ENCODE measurements at places on chromosomes 6 and 20.

DNA sequence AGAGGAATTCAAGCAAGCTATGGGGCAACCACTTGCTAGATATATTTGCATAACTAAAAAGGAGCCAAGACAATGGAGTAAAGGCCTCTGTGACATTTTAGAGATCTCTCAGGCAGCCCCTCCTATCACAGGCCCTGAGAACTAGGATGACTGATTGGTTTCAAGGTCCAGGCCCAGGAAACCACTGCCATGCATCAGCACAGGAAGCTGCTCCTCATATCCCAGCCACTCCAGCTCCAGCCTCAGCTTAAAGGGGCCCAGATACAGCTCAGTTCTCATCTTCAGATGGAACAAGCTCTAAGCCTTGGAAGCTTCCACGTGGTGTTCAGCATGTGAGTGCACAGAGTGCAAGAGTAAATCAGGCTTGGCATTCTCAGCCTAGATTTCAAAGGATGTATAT is 21.1 kb upstream of the THBS2 start:
- DNase-seq, result no peak

- no peak for DNase-seq
Measured at GRCh38 chr20:51696304-51697071, 71.7 kb downstream of the ATP9A start.

GRCh38 chr20:24744747-24745146 is 204.3 kb upstream of the CST7 start:
- no peak for DNase-seq

DNA sequence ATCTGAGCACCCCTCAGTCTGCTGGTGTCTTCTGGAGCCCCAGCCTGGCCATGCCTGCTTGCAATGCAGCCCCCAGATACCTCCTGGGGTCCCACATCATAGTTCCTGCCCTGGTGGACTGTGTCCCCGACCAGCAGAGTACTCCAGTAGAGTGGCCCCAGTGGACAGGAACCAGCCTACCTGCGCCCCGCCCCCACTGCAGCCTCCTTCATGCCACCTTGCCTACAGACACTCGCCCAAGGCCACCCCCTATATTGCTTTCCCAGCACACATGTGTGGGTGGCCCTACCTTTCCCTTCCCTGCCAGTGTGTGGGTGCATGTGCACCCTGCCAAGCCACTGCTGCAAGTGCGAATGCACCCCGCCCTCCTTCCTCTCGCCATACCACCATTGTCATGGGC is 204.0 kb downstream of the EDN1 start:
- no peak for DNase-seq

DNA sequence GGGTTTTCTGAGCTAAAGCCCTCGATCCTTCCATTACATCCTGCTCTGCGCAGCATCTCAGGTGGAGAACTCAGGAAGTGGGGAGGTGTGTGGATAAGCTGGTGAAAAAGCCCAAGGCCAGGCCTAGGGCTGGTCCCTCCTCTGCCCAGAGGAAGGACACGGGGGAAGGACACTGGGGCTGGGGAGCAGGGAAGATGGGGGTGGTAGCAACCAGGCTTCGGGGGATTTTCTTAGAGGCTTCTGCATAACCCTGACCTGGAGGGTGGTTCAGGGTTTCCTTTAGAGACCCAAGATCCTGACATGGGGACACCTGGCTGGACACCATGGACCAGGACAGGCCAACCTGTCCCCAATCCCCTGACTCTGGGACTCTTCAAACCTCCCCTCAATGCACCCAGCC is 37.9 kb downstream of the SUN5 start:
- DNase-seq, result no peak

DNA sequence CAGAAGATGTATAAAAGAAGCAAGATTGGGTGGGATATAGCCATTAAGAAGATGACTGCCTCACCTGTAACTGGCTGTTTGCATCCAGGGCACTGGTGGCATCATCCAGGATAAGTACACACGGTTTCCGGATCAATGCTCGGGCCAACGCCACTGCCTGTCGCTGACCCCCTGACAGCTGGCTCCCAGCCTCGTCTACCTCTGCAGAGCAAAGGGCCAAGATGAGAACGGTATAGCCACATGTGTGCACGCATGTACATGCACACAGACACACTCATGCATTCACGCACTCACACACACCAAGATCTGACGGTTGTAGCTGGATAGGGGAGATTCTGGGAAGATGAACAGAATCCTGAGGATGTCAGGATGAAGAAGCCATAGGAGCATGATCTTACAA is 3.2 kb upstream of the PSMB8 start:
- no peak for DNase-seq

DNA sequence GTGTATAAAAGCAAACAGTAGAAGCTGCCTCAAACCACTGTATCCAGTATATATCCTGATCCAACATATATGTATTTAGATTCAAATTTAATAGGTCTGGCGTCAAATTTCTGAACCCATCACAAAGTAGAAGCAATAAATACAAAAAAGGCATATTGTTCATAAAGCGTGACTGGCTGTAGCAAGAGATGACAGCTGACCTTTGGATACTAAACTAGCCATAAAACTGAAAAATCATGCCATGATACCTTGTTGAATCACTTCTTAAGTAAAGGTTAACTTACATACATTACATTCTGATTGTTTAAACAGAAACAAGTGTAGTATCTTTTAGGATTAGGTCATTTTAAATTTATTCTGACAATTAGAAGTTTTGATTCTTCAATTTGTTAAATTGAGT is 372.0 kb upstream of the FLRT3 start:
- no peak for DNase-seq

- DNase-seq, result peak; percentile 70
Measured at GRCh38 chr6:85126485-85127167, 323.3 kb upstream of the NT5E start.

- no peak for DNase-seq
Measured at GRCh38 chr6:89984926-89985750, 90.9 kb downstream of the GJA10 start.

- DNase-seq, result no peak
Measured at GRCh38 chr6:163661272-163661671, 246.8 kb downstream of the QKI start.

DNA sequence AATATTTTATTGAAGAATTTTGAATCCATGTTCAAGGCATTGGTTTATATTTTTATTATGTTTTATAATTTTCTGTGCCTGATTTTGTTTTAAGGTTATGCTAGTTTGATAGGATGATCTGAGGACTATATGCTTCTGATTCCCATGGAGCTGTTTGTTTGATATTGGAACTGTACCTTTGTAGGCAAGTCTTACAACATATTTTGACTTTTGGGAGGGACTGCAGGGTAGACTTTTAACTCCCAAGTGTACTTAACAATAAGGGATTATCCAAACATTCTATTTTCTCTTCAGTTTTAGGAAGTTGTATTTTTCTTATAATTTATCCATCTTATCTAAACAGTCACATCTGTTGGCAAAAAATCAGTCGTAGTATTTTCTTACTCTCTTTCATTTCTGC is 82.6 kb downstream of the HIVEP1 start:
- DNase-seq, result no peak

DNA sequence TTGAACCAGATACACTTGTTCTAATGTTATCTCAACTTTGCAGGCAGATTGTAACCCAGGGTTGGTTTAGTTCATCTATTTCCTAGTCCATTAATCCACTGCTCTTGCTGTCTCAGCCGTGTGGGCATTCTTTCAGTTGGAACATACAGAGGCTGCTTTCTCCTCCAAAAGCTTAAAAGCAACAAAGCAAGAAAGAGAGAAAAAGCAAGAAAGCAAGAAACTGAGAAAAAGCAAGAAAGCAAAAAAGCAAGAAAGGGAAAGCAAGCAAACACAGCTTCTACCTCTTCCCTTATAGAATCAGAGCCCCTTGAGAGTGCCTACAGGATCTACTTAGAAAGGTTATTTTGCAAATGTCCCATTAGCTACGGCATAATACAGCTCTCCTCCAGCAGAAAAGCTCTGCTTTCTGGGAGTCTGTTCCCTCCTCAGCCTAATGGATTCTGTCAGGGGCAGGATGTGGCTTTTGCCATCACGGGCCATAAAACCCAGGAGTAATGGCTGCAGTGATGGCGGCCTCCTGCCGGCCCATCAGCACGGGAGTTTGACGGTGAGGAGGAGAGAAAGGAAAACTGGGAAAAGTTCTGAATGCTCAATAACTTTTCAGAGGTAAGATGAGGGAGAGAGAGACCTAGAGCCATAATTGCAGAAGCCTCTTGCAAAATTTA is 156.8 kb upstream of the JARID2 start:
- no peak for DNase-seq

DNA sequence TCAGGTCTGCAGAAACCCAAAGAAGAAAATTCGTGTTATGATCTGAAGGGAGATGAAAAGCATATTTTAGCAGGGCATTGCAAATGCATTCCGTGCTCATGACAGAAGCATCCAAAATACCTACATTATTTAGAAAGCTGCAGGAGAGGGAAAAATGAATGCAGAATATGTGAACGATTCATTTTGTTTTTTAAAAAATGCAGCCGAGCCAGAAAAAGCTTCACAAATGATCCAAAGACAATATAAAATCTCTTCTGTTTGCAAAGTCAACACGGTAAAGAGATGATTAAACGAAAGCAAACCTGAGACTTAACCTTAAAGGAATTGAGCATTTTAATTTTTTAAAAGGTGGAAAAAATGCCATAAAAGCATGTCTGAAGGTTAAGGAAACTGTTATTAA is 136.1 kb upstream of the SULF2 start:
- DNase-seq, result no peak
